ENCODE measurements at places on chromosomes 3 and 15.

- DNase-seq, result no peak
These were observed 31.1 kb downstream of the RNF13 start for GRCh38 chr3:149844091-149844490.

- no peak for DNase-seq
These were observed 53.6 kb downstream of the LMCD1 start for GRCh38 chr3:8555113-8555661.

DNA sequence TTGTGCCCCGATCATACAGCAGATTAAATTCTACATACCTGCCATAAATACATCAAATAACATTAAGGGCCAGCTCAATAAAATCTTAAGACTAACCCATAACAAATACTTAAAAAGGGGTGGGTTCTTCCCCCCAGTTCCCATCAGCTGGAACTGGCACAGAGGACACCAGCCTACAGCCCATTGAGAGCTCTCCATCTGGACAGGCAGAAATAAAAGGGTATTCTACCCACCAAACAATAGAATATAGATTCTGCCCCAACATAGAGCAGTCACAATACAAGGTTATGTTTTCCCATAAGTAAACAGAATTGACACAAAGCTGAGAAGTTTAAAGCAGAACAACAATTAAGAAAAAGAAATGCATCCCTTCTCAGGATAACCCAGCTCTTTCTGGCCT lies 11.9 kb downstream of the CPOX start:
- DNase-seq, result no peak

DNA sequence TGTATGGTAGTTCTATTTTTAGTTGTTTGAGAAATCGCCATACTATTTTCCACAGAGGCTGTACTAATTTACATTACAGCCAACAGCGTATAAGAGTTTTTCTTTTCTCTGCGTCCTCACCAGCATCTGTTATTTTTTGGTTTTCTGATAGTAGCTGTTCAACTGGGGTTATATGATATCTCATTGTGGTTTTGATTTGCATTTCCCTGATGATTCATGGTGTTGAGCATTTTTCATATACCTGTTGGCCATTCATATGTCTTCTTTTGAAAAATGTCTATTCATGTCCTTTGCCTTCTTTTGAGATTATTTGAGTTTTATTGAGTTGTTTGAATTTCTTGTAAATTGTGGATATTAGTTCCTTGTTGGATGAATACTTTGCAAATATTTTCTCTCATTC lies 114.6 kb downstream of the LRRK1 start:
- no peak for DNase-seq

- no peak for DNase-seq
These were observed 2.4 kb downstream of the SLCO3A1 start for GRCh38 chr15:91855684-91856489.

DNA sequence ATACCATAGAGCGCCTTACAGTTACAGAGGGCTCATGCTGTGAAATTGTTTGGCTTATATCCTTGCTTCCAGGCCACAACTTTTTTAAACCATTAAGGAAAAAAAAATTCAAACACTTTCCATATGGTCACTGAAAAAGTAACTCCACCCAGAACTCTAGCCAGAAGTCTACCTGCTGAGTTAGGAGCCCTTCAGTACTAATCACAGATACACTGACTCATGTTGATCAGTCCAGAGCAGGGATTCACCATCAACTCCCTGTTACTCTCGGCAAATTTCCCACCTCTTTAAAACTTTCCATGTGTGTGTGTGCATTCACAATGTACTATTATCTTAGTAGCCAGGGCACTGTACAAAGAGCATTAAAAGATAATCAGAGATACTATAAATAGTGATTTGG lies 372.8 kb downstream of the MAGI1 start:
- no peak for DNase-seq

All from activated T-cell treated with anti-CD3 and anti-CD28 coated beads for 1 hour (primary cell).